Activated naive CD8-positive, alpha-beta T cell treated with anti-CD3 and anti-CD28 coated beads, Interleukin-2, amount 10 ng/mL, durations not matched to agents 7 days and 5 days (primary cell): ENCODE measurements at places on chromosomes 12 and 14. TPM values are rescaled to one million over a fixed set of nuclear protein-coding genes. Genes with fewer than 3 reads are reported as not detected.

DNA sequence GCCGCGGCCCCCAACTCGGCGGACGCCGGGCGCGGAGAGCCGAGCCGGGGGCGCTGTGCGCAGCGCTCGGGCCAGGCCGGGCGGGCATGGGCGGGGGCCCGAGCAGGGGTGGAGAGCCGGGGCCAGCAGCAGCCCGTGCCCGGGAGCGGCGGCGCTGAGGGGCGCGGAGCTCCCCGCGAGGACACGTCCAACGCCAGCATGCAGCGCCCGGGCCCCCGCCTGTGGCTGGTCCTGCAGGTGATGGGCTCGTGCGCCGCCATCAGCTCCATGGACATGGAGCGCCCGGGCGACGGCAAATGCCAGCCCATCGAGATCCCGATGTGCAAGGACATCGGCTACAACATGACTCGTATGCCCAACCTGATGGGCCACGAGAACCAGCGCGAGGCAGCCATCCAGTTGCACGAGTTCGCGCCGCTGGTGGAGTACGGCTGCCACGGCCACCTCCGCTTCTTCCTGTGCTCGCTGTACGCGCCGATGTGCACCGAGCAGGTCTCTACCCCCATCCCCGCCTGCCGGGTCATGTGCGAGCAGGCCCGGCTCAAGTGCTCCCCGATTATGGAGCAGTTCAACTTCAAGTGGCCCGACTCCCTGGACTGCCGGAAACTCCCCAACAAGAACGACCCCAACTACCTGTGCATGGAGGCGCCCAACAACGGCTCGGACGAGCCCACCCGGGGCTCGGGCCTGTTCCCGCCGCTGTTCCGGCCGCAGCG is 639 bp downstream of the FZD10 start:
- peak; percentile 36 for DNase-seq

- no peak for DNase-seq
These were observed 102.5 kb upstream of the RTL1 start for GRCh38 chr14:101006008-101006407.

- no peak for DNase-seq
These were observed 66.5 kb downstream of the PLEKHG7 start for GRCh38 chr12:92769124-92769901.

COX14 gene
- total RNA-seq, result 47.5 TPM

DNA sequence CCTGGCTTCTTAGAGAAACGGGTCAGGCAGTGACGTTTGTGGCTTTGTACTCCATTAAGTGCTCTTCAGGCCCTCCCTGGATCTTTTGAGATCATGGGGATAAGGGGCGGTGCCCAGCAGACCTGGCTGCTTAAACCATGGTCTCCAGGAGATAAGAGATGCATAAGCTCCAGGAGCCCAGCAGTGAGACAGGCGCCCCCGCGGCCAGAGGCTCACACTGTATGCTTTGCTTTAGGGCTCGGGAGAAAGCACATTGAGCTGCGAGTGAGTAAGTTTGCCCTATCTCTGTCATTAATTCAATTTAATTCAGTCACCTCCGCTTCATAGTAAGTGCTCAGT is 359.5 kb downstream of the CACNA1C start:
- DNase-seq, result no peak

ERBB3 gene
- total RNA-seq, result 7.1 TPM

CCDC59 gene
- 55.0 TPM for total RNA-seq

REM2 gene
- 1.2 TPM for total RNA-seq

- no peak for DNase-seq
These were observed 47.6 kb upstream of the FAM222A start for GRCh38 chr12:109666068-109666467.

TOGARAM1 gene
- total RNA-seq, result 11.9 TPM

- DNase-seq, result no peak
These were observed 10.3 kb upstream of the KRT2 start for GRCh38 chr12:52662093-52662917.

DNA sequence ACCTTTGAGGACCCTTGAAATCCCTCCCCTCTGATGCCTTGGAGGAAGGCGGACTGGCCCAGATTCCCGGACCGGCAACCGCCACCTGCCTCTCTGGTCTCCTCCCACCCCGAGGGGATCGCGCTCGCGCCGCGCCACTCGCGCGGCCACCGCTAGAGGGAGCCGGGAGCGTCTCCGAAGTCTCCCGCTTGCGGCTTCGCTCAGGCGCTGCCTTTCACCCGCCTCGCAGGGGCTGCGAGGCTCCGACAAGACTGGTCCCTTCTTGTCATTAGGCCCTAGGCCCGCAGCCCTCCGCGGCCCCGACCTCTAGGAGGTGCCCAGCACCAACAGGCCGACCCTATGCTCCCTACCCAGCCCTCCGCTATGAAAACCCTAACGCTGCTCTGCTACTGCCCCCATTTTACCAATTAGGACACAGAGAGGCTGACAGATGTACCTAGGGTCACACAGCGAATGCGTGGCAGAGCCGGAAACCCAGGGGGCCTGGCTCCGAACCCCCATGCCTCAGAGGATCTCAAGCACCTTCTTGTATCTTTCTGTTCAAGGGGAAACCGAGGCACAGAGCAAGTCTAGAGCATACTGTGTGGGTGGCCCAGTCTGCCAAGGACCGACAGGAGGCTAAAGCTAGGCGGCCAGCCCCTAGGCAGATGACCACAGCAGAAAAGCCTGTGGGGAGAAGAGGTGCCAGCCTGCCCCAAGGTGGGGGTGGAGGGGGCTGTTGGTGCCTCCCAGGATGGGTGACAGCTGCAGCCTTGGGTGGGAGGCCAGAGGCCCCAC is 21.4 kb upstream of the VSX2 start:
- DNase-seq, result peak; percentile 86

- no peak for DNase-seq
These were observed 206.0 kb upstream of the MYL2 start for GRCh38 chr12:111126331-111126730.

- DNase-seq, result no peak
These were observed 37.5 kb downstream of the MAP3K9 start for GRCh38 chr14:70771781-70772212.

KLRF1 gene
- 0.80 TPM for total RNA-seq

DNA sequence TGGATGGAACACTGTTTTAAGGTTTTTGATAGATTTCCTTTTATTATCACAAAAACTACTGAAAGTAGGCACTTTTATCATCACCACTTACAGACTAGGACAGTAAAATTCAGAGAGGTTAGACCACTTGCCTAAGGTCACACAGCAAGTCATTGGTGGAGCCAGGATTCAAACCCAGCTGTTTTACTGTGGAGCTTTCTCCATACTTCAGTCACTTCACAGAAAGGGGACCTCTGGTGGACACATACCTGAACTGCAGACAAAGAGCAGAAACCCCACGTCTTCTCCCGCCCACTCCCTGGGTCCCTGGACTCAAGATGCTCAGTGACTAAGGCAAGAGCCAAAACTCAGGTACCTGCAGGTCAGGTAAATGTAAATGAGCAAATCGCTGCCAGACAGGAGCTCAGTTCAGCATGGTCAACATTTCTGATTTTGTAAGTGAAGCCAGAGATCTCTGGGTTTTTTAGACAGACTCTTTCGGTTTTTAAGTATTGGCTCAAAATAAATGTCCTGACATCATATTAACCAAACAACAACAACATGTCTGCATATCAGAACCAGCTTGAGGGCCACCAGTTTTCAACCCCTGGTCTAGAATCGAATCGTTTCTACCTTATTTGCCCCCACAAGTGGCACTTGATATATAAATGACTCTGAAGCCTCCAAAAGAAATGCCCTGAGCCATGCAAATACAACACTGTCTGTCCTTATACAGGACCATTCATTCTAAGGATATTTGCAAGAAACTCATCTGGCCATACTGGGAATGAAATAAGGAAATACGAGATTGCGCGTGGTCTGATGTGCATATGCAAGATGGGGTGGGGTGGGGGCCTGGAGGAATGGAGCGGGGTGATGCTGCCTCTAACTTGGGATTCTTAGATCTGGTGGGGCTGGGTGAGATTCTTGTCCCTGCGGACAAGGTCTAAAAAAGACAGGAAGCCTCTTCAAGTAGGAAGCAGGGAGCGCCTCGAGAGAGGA is 110.9 kb downstream of the KSR2 start:
- DNase-seq, result no peak

- no peak for DNase-seq
These were observed 18.3 kb upstream of the WIF1 start for GRCh38 chr12:65139389-65139788.

- peak; percentile 96 for DNase-seq
These were observed at the start of gene ACADS for GRCh38 chr12:120725659-120726509. Gene ACADS (plus strand): TSS chr12:120725826. CDS start chr12:120725886, 60 bp downstream.
